ENCODE measurements at places on chromosomes 5 and 9. TPM values are rescaled to one million over a fixed set of nuclear protein-coding genes. Genes with fewer than 3 reads are reported as not detected.

GRCh38 chr9:37549527-37549926 lies 26.7 kb downstream of the FBXO10 start:
- no peaks in the 10 kb centered on the region for H3K36me3 ChIP-seq
- no peaks in the 10 kb centered on the region for H3K27me3 ChIP-seq
- H3K4me1 ChIP-seq, result no peaks in the 10 kb centered on the region
- no peak overlapping the region for H3K27ac ChIP-seq

DNA sequence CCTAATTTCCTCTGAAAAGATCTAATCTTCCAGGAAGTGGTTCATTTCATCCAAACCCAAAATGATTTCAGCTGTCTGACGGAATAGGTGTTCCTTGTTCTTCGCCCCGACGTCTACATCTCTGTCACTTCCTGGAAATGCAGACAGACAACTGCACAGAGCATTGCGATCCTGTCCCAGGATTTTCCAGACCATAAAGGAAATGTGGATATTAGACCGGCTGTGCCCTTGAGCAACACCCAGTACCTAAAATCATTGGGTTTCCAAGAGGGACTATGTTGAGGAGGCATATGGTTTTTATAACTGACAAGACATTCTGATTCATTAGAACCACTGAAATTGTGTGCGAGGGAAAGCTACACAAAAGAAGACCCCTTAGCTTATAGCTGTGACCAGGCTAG lies 74.2 kb downstream of the MSX2 start:
- DNase-seq, result no peak
- H3K4me3 ChIP-seq, result no peak overlapping the region
- no peaks in the 10 kb centered on the region for H3K36me3 ChIP-seq
- H3K4me1 ChIP-seq, result no peaks in the 10 kb centered on the region
- peak overlapping the region; percentile 29 for H3K27ac ChIP-seq

The OBP2B gene
- total RNA-seq, result not detected

GRCh38 chr5:109701792-109702191 lies 12.1 kb downstream of the MAN2A1 start:
- H3K4me3 ChIP-seq, result no peak overlapping the region
- peaks cover 6% of the 10 kb centered on the region for H3K4me1 ChIP-seq
- no peaks in the 10 kb centered on the region for H3K27me3 ChIP-seq
- no peak for DNase-seq
- H3K27ac ChIP-seq, result peak overlapping the region; percentile 13
